ENCODE measurements at places on chromosomes 3 and 15.

- DNase-seq = no peak
These were observed 300.2 kb upstream of the CNTN6 start for GRCh38 chr3:792630-793029.

DNA sequence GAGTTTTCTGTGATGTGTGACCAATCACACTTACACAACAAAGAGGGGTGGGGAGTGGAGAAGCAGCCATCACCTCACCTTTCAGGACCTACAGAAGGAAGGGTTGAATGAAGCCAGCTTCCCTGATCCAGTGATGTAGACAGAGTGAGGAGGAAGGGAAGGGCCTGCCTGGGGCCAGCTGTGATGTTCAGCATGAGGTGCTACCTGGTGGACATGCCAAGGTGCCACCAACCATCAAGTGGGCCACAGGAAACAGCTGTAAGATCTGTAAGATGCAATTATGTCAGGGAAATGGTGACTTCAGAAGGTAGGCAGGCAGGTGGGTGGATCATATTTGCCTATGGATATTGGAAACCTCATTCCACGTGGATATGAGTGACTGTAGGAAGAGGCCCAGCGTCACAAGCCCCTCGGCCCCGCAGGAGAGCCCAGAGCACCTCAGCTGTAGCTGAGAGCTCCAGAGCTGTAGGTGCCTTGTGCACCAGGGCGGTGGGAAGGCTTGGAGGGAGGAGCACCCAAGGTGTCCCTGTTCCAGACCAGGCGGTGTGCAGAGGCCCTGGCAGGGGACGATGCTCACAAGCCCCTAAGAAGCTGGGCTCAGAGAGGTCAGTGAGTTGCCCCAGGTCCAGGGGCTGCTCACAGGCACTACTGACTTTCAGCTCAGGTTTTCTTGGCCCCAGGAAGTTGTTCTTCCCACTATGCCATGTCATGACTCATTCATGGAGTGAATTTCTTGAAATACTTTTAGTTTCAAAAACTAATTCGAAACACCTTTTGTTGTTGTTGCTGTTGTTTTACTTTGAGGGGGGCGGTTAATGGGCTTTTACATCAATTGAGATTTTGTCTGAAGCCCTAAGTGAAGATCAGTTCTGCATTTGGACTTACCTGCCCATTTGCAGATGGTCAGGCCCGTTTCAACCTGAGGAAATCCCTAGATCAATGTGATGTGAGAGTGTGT lies 94.2 kb upstream of the ALDH1A3 start:
- no peak for DNase-seq

DNA sequence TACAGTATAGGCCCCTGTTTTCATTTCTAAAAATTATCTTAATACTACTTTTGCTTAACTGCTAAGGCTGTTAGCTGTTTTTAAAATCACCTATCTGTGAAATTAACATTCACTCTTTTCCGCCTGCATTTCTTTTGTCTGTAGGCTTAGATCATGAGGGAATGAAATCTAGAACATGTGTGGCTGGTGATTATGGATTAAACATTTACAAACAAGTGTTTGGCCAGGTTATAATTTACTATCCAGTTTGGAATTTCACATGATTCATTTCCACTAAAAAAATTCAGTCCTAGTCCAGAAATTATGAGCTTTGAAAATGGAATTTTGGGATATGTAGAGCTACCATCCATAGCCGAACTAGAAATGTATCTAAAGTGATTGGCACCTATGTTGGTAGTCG lies 39.1 kb downstream of the GOLM2 start:
- no peak for DNase-seq

- DNase-seq = no peak
These were observed 10.7 kb upstream of the CYP11A1 start for GRCh38 chr15:74377831-74378766.

- no peak for DNase-seq
These were observed 51.1 kb downstream of the CMTM7 start for GRCh38 chr3:32442766-32443165.

DNA sequence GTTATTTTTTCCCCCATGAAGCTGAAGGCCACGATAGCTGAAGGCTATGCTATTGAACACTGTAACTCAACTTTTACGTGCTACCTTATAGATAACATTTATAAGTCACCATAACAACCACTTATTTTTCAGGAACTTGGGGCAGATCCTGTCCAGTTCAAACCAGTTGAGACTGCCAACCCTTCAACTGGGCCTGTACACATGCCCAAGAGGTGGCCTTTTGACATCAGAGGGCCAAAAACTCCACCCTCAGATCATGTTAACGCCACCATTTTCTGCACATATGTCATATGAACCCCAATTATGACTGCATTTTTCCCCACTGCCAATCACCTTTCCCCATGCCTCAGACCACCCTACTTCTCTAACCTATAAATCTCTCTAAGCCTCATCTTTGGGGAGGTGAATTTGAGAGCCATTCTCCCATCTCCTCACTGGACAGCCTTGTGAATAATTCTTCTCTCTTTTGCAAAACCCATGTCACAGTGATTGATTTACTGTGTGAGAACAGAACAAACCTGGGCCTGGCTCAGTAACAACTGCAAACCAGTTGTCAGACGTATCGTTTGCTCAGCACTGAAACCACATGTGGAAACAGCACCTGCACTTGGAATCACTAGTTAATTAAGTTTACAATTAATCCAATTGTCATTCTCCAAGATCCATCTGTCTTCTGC lies 42.5 kb downstream of the ZNF445 start:
- DNase-seq = no peak

DNA sequence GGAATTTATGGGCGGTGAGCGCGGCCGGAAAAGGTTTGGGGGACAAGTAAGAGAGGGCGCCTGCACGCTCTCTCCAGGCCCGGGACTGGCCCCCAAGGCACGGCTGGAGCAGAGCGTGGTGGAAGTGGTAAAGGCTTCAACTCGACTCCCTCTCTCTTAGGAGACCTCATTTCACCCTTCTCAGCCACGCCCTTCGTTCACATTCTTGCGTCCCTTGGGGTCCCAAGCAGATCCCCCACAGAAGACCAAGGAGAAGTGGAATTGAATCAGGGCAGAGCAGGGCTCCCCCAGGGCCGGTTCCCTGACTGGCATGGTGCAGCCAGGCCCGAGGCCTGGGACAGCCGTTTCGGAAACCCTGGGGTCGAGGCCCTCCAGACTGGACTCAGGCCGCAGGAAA lies 75.4 kb upstream of the POLG start:
- no peak for DNase-seq

- DNase-seq = peak; percentile 33
These were observed 42.5 kb downstream of the TAMM41 start for GRCh38 chr3:11803977-11804892.

- DNase-seq = no peak
These were observed 19.0 kb upstream of the CHCHD6 start for GRCh38 chr3:126685021-126685420.

DNA sequence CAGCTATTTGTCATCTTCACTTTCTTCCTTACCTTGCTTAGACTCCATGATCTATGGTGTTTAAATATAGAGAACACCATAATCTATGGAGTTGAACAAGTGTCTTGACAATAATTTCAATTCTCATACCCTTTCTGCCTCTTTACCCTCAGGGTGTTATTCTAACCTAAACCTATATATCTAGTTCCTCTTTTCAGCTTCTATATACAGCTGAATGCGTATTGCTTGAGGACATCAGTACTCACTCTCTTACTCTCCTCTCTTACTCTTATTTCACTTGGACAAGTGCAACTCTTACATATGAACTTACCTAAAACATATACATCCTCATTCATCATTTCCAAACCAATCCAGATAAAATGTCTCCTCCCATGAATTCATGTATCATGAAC lies 187.1 kb downstream of the RAP2B start:
- DNase-seq = no peak

DNA sequence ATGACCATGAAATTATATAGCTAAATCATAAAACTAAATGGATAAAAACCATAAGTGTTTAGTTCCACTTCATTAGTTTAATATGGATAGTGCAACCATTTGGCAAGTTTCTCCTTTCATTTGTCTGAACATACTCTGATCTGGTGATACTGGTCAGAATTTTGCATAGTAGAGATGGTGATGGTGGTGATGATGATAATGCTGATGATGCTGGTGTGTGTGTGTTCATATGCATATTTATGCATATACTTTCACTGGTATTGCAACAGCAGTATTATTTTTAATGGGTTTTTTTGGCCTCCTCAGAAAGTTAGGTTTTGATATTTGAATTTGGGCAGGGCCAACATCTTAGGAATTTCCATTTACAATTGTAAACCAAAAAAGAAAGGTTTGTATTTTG lies 76.4 kb downstream of the SLMAP start:
- DNase-seq = no peak

DNA sequence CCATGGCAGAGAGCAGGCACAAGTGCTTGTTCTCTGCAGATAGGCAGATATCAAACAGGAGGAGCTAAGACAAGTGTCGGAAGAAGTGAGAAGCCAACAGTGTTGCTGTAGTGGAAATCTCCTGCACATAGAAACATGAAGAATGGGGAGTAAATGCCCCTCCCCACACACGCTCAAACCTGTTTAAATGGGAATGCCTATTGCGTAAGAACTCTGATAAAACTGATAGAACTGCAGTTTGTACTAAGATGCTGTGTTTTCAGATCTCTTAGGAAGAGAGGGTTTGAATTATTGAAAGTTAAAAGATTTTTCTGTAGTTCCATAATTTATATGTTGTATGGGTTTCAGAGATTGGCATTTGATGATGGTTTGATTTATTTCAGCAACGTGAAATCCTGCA lies 19.6 kb downstream of the EIF2AK4 start:
- DNase-seq = no peak

DNA sequence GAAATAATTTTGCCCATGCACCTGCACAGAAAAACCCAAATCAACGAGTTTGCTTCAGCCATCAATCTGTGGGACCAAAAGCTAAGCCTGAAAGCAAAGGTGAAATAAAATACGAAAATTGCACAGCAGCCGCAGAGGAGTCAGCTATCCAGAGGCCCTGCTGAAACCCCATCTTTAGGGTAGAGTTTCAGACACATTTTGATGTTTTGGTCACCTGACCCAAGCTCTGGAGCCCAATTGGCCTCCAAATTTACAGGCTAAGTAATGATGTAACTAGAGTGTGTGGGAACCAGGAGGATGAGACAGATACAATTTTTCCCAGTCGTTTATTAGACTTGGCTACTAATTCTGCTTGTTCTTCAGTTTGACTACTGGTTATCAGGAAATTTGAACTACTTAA lies 308.6 kb upstream of the ATP11B start:
- no peak for DNase-seq

Data from NCI-H345 (cell line).